ENCODE measurements at places on chromosomes 3 and 15.
A peak's percentile ranks its signal among the peaks of the same experiment; 100 is the strongest.

DNA sequence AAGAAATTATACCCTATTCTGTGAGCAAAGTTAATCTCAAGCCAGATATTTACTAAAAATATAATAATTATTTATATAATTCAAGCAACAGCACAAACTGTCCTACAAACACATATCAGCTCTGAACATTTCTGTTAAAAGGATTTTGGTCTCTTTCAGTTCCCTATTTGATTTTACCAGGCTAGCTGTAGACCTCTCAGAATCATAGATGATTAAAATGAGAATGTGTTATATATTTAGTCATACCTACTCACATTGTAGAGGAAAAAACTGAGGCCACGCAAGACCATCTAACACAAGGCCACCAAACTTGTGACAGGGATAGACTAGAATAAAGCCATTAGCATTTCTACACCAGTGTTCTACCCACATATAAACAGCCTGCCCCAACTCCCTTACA, 28.5 kb downstream of the ACKR4 start:
- DNase-seq, result no peak

DNA sequence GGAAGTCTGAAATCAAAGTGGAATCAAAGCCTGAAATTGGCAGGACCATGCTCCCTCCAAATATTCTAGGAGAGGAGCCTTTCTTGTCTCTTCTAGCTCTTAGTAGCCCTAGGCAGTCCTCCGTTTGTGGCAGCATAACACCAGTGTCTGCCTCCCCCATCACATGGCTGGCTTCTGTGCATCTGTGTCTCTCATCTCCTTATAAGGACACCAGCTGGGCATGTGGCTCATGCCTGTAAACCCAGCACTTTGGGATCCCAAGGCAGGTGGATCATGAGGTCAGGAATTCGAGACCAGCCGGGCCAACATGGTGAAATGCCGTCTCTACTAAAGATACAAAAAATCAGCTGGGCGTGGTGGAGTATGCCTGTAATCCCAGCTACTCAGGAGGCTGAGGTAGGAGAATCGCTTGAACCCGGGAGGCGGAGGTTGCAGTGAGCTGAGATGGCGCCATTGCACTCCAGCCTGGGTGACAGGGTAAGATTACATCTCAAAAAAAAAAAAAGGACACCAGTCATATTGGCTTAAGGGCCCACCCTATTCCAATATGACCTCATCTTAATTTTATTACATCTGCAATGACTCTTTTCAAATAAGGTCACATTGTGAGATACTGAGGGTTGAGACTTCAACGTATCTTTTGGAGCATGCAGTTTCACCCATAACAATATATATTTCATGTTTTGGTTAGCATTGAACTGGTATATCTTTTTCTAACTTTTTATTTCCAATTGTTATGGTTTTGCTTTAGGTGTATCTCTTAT, 148.0 kb upstream of the TPM1 start:
- DNase-seq, result no peak

- peak; percentile 68 for DNase-seq
Measured at GRCh38 chr15:84955089-84955848, 26.4 kb upstream of the PDE8A start.

- DNase-seq, result no peak
Measured at GRCh38 chr15:70775160-70775559, 11.8 kb upstream of the UACA start.

DNA sequence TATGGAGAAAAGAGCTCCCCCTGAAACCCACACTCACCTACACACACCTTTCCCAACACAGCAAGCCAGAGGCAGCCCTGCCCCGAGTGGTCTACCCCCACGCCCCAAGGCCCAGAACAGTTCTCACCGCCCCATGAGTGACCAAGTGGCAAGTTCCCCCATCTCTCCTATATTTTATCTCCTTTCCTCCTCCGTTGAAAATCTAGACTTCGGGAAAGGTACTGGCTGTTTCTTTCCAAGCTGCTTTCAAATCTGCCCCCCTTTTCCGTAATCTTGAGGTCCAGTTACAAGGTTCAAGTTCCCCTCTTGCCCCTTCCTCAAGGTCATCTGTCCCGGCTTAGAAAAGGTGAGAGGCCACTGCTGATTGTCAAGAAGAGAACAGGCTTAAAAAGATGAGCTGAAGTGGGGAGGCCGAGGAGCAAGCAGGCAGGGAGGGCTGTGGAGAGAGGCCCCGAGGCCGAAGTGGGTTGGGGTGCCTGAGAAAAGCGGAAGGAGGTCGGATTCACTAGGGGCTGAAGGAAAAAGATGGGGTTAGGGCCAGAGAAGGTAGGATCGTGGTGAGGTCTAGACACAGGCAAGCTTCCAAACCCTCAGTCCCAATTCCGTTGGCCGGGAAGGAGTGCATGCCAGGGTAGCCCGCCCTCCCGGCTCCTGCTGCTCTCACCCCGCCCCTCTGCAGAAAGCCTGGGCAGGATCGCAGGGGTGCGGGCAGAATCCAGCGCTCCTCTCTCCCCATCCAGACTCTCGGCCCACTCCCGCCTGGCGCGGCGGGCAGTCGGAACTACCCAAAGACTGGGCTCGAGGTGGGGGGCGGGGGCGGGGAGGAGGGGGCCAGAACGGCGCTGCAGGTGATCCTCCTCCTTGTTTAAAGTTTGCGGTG, 1.7 kb downstream of the SEMA5B start:
- peak; percentile 60 for DNase-seq

DNA sequence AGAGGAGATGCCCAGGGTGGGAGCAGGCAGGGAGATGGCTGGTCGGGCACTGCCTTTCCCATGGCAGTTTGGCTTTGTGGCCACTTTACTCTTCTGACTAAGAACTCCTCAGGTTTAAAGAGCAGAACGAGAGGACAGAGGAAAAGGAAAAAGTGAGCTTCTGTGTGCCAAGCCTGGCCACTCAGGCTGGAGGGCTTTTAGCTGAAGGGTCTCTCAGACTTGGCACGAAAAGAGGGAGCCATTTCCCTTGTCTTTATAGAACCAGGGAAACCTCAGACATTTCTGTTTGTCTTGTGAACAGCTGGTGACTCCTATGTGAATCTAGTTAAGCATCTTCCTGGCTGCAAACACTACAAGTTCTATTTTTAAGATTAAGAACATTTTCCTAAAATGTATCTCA, 23.3 kb upstream of the PSMD6 start:
- no peak for DNase-seq

GRCh38 chr15:85047271-85047948, 65.8 kb downstream of the PDE8A start:
- no peak for DNase-seq

- DNase-seq, result no peak
Measured at GRCh38 chr3:99665017-99665416, 26.6 kb downstream of the COL8A1 start.

DNA sequence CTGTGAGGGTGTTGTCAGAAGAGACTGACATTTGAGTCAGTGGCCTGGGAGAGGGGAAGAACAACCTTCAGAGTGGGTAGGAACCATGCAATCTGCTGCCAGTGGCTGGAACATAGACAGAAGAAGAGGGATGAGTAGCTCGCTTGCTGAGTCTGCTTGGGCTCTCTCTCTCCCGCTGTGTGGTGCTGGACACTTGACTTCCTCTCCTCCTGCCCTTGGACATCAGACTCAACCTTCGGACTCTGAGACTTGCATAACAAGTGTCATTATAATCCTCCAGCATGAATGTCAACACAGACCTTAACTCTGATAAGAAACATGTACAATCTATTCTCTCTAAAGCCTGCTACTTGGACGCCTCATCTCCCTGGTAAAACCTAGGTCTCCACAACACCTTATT, 5.9 kb upstream of the NMD3 start:
- no peak for DNase-seq

- DNase-seq, result peak; percentile 53
Measured at GRCh38 chr3:157532529-157533297, 29.5 kb upstream of the VEPH1 start.

DNA sequence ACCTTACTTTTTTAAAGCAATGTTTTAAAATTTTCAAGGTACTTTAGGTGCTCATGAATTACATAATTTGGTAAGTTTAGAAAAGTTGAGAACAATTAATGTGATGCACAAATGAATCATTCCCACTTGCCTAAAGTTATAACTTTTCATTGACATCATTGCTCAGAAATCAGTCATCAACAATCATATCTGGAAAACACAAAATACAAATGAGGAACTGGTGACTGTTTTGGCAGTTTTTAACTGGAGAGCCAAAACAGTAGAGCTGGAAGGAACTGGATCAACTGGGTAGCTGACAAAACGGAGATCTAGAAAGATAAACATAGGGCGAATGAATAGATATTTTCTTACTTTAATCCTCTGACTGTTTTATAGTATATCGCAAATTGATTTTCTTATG, 767.1 kb downstream of the IGSF11 start:
- no peak for DNase-seq

GRCh38 chr3:133746712-133747066, 496 bp downstream of the TF start:
- DNase-seq, result no peak

DNA sequence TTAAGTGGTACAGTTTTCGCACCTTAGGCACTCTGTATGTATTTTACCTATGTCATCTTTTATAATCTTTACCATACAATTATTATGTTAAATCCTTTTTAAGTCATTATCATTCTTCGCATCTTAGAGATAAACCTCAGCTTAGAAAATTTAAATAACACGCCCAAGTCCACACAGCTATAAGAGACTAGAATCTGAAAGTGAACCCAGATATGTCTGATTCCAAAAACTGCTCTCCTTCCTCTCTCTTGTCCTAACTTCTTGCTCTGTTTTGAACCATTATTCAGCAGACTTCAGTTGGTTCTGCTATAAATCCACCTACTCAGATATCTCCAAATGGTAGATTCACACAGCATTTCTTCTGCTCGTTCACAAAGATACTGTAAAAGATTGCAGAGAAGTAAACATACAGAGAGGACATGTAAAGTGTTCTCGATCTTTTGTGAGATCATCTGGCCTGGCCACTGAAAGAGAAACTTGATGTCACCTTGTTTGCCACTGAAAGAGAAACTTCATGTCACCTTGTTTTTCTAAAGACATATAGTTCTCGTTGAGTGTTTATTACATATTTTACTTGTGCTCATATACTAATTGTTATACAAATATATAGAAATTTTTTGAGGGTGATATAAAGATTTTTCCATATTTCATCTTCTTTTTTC, 533.2 kb downstream of the GRM7 start:
- no peak for DNase-seq

DNA sequence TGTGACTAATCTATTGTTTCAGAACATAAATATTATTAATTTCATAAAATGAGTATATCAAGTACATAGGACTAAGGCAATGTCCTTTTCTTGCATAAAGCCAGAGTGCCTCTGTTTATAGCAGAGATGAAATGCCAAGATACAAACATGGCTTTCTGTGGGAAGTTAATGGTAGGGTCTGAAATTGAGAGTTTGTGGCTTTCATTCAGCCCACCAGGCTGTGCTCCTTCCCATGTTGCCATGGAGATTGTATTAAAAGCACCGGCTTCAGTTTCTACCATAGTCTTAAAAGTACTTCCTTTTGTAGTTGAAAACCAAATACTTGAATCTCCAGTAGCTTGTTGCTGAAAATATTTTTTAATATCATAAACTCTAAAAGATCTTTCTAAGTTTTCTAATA, 114.0 kb downstream of the LRRC28 start:
- no peak for DNase-seq

DNA sequence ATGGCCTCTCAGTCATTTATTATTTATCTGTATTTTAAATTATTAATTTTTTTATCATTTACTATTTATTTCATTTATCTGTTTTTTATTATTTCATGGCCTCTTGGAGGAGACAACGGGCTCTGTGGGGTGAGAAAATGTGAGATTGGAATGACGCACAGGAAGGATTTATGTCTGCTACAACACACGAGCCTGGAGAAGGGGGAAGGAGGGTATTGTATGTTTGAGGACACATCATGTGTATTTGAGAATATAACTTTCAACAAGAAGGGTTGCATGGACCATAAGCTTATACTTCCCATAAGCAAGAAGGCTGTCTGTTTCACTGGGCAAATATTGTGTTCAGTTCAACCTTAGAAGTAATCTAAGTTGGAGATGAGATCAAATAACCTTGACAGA, 31.7 kb downstream of the LSM3 start:
- no peak for DNase-seq
